WTC11 (cell line): ENCODE measurements at places on chromosomes 4 and X. TPM values are rescaled to one million over a fixed set of nuclear protein-coding genes. Genes with fewer than 3 reads are reported as not detected.

- no peak for DNase-seq
- H3K36me3 ChIP-seq, result no peaks in the 10 kb centered on the region
- H3K4me3 ChIP-seq, result no peak overlapping the region
- H3K4me1 ChIP-seq, result peaks cover 17% of the 10 kb centered on the region
Observed at GRCh38 chr4:181971411-181971810, 271.8 kb upstream of the TENM3 start.

DNA sequence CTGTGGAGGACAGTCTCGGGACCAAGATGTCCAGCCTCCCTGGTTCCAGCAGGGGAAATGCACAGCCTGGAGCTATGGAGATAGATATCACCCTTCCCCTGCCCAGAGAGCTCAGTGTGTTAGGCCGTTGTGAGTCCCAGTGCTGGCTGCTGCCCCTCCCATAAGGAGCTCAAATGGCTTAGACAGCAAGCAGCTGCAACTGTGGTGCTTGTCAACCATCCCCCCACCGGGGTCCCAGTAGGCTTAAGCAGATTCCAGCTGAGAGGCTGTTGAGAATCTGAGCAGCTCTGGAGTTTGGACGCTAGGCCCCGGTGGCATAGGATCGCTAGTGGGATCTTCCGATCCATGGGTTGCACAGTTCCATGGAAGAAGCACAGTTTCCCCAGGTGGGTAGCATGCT is 181.8 kb upstream of the POF1B start:
- no peak for DNase-seq
- no peaks in the 10 kb centered on the region for H3K4me1 ChIP-seq

The CAMK2D gene
- 15.8 to 17.7 TPM (median 16.5 TPM) in 3 replicates for total RNA-seq

The TXK gene
- total RNA-seq, result 0.39 to 0.70 TPM (median 0.41 TPM) in 3 replicates

DNA sequence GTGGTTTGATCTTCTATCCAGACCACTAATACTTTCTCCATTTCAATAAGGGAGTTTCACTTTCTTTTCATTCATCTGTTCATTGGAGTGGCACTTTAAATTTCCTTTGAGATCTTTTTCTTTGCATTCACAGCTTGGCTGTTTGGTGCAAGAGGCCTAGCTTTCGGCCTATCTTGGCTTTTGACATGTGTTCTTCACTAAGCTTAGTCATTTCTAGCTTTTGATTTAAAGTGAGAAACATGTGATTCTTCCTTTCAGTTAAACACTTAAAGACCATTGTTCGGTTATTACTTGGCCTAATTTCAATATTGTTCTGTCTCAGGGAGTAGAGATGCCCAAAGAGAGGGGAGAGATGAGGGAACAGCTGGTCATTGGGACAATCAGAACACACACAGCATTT is 24.3 kb downstream of the CXCL13 start:
- no peaks in the 10 kb centered on the region for H3K4me1 ChIP-seq
- H3K36me3 ChIP-seq, result no peaks in the 10 kb centered on the region
- H3K27me3 ChIP-seq, result no peaks in the 10 kb centered on the region; the same call in 1 of the 2 replicates

DNA sequence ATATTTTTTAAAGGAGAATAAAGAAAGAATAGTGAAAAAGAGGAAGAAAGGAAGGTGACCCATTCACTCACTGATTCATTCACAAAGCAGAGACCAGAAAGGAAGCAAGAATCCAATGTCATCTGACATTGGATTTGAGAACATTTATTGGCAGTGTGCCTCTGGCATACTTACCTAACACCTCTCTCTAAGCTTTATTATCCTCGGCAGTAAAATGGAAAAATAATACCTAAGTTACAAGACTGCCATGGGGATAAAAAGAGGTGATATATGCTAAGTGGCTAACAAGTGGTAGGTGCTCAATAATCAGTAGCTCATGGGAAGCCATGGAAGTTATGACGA is 41.6 kb upstream of the PPARGC1A start:
- H3K4me1 ChIP-seq, result peaks cover 69% of the 10 kb centered on the region
- no peak overlapping the region for H3K27ac ChIP-seq
- peaks cover 3% of the 10 kb centered on the region; the same call in 1 of the 2 replicates for H3K27me3 ChIP-seq
- no peak overlapping the region; the same call in 1 of the 2 replicates for H3K4me3 ChIP-seq
- DNase-seq, result no peak

The ABLIM2 gene
- 2.6 to 3.9 TPM (median 2.8 TPM) in 3 replicates for total RNA-seq

GRCh38 chr4:94238160-94238559 is 30.5 kb downstream of the SMARCAD1 start:
- H3K4me3 ChIP-seq, result no peak overlapping the region
- DNase-seq, result no peak
- peaks cover 62% of the 10 kb centered on the region for H3K36me3 ChIP-seq
- H3K27ac ChIP-seq, result no peak overlapping the region
